ENCODE measurements at places on chromosomes 1 and 21.

- no peak for DNase-seq
These were observed 159.8 kb upstream of the KCNJ6 start for GRCh38 chr21:38075833-38076587.

DNA sequence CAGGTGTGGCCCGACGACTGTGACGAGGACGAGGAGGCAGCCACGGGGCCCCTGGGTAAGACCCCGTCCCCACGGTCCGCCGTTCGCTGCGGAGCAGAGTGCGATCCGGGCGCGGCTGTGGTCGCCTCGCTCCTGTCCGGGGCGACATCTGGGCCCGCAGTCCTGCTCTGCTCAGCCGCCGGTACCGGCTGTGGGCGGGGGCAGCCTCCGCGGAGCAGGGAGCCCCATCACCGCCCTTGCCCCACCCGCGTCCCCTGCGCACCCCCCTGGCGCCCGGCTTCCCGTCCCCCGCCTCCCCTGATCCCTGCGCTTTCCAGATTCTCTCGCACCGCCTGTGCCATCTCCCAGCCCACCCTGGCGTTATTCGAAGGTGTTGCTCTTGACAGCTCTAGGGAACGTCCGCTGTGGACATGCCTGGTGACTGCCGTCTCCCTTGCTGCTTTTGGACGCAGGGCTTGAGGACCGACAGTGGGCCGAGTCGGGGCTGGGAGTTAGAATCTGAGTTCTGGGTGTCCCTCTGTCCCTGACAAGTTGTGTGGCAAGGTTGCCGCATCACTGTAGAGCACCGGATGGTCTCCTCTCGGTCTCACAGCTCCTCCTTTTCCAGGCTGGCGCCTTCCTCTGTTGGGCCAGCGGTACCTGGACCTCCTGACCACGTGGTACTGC lies 596 bp downstream of the TOR3A start:
- no peak for DNase-seq

- no peak for DNase-seq
These were observed 209.2 kb downstream of the SDCCAG8 start for GRCh38 chr1:243465081-243465480.

- no peak for DNase-seq
These were observed 136.8 kb upstream of the SPAG17 start for GRCh38 chr1:118321840-118322239.

- no peak for DNase-seq
These were observed 103.5 kb downstream of the RPE65 start for GRCh38 chr1:68346188-68346808.

DNA sequence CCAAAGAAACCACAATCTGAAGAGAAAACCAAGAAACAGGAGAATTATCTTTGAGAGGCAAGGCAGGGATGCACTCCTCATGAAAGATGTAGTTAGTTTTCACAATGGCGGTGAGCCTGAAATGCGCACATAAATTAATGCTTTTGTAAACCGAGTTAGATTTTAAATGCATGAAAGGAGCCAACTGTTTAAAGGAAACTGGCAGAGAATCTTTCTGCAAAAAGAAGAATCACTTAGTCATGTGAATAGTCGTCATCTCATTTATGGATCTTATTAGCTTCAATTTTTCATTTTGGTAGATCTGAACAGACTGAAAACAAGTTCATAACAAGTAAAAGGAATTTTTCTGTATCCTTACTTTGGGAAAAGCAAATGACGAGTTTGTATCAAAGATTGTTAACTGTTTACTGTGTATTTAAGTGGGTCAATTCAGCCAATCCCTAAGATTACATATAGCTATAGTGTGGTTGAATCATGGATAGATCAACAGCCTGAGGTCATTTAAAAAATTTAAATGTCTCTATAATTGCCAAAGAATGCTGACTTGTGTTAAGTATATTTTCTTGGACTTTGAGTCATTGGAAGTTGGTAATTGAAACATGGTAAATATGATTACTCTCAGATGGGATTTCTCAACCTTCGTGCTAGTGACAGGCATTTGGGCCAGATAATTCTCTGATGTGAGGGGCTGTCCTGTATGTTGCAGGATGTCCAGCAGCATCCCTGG lies 226.6 kb upstream of the KAZN start:
- DNase-seq = no peak

GRCh38 chr1:18941221-18942141 lies 15.0 kb downstream of the IFFO2 start:
- DNase-seq = no peak

DNA sequence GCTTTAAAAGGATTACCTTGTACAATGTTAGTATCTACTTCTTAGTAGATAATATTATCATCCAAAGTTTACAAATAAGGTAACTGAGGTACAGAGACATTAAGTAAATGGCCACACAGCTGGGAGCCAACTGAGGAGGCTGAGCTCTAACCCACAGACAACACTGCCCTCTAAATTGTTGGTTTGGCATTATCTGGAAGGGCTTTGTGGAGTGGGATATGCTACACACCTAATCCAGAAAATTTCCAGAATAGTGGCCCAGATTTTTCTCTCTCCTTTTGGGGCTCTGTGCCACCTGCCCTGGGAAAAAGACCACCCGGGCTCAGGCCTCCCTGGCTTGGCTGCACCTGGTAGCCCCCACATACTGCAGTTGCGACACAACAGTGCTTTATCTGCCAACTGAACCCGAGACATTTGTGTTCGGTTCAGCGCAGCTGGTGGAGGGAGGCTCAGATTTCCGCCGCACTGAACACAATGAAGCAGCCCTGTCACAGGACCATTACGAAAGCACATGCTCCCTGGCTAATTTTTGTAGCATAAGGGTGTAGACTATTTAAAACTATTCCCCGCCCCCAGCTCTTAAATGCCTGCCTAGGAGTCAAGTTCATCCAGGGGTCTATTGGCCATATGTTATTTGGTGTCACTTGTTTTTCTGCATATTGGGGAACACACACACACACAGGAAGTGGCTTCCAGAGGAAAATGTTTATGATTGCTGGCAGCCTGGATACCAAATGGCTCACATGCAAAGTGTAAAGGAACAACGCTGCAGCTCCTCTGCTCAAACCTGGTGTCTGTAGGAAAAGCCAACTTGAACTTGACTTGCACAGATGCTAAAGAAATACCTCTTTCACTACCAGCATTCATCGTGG lies 92.3 kb upstream of the ESRRG start:
- no peak for DNase-seq

GRCh38 chr1:146013559-146013922 lies 8.0 kb downstream of the HJV start:
- DNase-seq = no peak
